Activated CD4-positive, CD25-positive, alpha-beta regulatory T cell (primary cell): ENCODE measurements at places on chromosomes 2 and 18.

DNA sequence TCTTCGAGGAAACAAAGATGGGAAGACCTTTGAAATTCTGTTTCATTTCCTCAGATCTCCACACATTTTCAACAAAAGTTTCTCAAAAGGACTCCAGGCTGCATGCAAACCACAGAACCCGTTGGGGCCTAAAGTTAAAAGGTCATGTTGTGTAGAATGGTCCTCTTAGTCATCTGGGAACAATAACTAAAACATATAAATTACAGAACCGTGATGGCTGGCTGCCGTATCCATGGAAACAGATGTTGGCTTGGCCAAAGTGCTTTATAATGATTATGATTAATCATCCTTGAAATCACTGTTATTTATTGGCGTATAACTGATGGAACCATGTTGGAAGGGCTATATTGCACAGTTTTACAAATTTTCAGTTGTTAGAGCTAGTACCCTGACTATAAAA is 182.8 kb upstream of the CRIM1 start:
- DNase-seq, result no peak

DNA sequence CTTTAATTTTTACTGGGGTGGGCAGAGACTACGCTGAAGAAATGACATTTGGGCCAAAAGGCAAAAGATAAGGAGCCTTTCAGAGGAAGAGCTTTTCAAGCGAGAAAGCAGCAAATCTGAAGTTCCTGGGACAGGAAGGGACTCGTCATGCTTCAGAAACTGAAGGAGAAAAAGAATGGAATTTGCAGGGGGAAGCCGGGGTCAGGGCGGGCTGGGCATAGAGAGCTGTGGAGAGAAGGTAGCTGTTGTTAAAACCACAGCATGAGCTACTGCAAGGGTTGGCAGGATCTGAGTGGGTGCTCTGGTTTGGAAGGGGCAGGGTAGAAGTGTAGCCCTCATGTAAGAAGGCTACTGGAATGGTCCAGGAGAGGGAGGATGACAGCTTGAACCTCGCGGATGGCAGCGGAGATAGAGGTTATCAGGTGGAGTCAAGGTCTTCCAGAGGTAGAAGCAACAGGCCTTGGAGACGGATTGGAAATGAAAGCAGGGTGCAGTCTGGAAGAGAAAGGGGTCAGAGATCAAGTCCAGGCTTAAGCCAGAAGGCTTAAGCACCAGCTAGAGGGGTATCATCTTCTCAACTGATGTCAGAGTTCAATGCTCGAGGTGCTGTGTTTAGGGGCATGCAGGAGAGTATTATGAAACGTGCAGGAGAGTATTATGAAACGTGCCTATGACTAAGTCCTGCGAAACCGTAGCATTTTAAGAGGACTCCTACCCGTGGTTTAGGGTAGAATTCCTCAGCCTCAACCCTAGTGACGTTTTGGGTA is 18.9 kb downstream of the ATP8B1 start:
- no peak for DNase-seq

GRCh38 chr2:41947701-41948396 is 100.0 kb upstream of the PKDCC start:
- no peak for DNase-seq

- DNase-seq, result no peak
These were observed at the start of gene HMSD for GRCh38 chr18:63949068-63949737. Gene HMSD, plus strand, starts transcription at chr18:63949301. Its CDS starts 4,155 bp downstream, at chr18:63953456.

GRCh38 chr18:48973731-48974130 is 23.0 kb upstream of the SMAD7 start:
- no peak for DNase-seq

DNA sequence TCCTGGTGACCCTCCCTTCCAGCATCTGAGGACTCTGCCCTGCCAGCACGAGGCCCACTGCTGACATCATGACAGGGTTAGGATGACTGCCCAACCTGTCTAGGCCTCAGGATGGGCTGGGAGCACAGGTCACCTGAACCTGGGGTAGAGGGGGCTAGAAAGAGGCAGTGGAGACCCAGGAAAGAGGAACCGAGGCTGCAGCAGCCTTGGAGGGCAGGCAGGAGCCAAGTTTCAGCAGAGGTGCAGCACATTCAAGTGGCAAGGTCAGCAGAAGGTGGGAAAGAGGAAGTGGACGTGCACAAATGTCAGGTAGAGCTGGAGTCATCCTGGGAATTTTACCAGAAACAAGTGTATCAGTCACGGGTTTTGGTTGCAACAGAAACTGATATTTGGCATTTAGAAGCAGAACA is 13.6 kb upstream of the RAB10 start:
- no peak for DNase-seq

DNA sequence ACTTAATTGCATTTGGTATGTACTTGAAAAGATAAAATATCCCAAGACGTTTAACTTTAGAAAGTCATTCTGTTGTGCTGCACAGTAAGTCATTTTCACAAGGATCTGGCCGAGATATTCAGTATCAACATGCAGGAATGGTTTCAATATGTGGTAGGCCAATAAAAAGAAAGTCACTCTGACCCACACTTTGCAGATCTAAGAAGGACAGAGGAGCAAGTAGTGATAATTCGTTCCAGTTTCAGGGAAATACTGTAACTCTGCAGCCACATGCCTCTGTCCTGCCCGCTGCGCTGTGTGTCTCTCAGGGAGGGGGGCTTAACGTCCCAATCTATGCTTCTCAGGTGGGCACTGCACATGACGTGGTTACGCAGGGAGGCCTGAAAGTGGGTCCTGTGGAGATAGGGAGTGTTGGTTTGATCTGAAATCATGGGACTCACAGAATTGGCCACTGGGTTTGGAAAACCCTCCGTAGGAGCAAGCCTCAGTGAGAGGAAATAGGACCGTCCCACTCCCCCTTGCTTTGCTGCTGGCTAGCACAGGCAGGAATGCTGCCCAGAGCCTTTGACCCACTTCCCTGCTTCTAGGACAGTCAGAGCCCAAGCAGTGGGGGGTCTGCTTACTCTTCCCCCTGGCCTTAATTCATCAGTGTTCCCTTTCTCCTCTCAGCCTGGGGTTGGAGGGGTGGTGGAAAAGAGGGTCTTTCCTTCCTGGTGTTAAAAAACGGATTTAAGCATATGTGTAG is 314.7 kb upstream of the SPRED2 start:
- no peak for DNase-seq

GRCh38 chr2:238119756-238120462 is 18.6 kb upstream of the KLHL30 start:
- DNase-seq, result no peak

DNA sequence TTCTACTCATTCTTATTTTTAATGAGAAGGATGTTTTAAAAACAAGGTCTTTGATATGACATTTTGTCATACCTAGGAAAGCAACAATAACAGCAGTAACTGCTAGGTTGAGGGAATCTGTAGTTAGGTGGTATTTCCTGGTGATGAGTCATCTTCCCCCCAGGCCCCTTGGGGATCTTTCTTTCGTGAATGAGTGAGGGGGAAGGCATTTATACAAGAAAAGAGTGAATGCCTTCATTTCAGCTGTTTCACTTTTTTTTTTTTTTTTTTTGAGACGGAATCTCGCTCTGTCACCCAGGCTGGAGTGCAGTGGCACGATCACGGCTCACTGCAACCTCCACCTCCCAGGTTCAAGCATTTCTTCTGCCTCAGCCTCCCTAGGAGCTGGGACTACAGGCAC is 108.6 kb downstream of the MAP4K4 start:
- DNase-seq, result no peak

DNA sequence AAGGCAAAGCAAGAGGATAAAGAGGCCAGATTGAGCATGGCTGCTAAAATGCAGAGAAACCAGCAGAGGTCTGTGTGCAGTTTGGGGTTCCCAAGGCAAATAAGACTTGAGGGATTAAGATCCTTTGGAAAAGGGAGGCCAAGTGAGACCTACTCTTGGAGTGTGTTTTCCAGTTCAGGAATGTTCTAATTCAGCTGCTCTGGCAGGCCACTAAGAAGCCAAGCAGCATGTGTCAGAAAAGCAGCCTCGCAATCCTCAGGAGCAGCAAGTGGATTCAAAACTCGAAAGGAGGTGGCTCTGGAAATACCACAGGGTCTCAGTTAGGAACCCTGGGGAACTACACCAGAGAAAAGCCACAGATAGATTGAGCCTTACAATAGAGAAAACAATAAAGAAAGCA is 569.2 kb downstream of the METTL4 start:
- DNase-seq, result no peak

GRCh38 chr2:72843301-72843700 is 17.5 kb upstream of the EXOC6B start:
- DNase-seq, result no peak

DNA sequence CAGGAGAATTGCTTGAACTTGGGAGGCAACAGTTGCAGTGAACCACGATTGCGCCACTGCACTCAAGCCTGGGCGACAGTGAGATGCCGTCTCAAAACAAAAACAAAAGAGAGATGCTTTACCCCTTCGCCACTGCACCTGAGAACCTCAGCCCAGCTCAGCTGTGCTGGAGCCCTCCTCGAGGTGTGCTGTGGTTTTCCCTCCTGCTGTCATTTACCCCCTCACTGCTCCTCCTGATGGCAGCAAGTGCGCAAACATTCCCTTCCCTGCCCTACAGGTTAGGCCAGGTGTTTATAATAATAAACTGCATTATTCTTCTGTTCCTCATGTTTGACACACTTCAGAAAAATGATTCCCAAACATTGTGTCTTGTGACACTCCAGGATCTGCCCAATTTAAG is 8.4 kb downstream of the FBXO36 start:
- no peak for DNase-seq

DNA sequence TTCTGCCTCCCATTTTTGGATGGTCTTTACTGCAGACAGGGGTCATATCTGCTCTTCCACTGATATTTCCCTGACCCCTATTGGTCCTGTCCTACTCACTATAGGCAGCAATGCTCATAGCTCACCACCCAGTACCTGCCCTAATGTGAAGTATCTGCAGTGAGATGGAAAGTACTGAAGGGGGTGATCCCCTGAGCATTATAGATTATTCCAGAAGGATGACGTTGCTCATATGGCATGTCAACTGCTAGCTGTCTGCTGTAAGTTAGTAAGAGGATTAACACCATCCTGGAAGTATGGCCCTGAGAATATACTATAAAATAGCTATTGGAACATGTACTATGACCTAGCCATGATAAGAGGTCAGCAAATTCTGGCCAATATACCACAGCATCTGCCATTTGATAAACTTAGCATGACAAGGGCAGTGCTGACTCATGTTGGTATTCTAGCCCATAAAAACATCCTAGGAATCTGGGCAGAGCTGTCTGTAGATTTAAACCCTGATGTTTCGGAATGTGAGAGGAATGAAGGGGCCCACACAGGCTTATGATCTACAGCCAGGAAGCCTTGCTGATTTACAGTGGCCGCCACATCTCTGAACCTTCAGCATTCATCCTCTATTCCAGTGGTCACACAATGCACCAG is 451.4 kb downstream of the TNS1 start:
- DNase-seq, result no peak
